ENCODE measurements at places on chromosomes 11 and 22. TPM values are rescaled to one million over a fixed set of nuclear protein-coding genes. Genes with fewer than 3 reads are reported as not detected.
A peak's percentile ranks its signal among the peaks of the same experiment; 100 is the strongest.

CDCA5 gene
- 112 TPM for total RNA-seq

SLCO2B1 gene
- total RNA-seq = not detected

NLRP14 gene
- total RNA-seq = 0.16 TPM

PRODH gene
- total RNA-seq = not detected

THAP12 gene
- total RNA-seq = 50.3 TPM

ACR gene
- total RNA-seq = not detected

CENATAC gene
- 24.1 TPM for total RNA-seq

DNA sequence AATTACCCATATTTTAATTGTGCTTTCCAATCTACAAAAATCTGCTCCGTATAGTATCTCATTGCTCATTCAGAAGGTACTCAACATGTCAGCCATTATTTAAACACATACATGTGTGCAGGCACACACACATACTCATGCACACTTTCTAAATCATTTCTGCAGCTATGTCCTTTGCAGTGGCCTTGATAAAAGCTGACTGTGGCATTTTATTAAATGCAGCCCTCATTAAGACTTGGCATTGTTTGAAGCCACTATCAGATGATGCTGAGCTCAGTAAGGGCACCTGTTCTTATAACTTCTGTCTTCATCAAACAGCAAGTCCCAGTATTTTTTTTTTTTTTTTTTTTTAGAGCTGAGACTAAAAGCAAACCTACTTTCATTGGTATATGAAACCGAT, 1071.9 kb upstream of the CCDC90B start:
- H3K27ac ChIP-seq = no peak overlapping the region
- H3K36me3 ChIP-seq = no peaks in the 10 kb centered on the region
- H3K4me3 ChIP-seq = no peak overlapping the region
- no peak for DNase-seq
- H3K27me3 ChIP-seq = no peaks in the 10 kb centered on the region
- no peaks in the 10 kb centered on the region for H3K4me1 ChIP-seq

- peaks cover 20% of the 10 kb centered on the region for H3K4me1 ChIP-seq
- no peaks in the 10 kb centered on the region for H3K27me3 ChIP-seq
- H3K36me3 ChIP-seq = peaks cover 17% of the 10 kb centered on the region
- H3K27ac ChIP-seq = peak within 1 kb of the TSS; percentile 89
- H3K4me3 ChIP-seq = peak within 1 kb of the TSS; percentile 88
These were observed at the start of gene MCAT for GRCh38 chr22:43142880-43143562. Gene MCAT (minus strand): TSS chr22:43143398. CDS start chr22:43143348, 50 bp downstream.

GRCh38 chr11:36425561-36426081, 84.5 kb downstream of the TRAF6 start:
- no peak for DNase-seq
- no peaks in the 10 kb centered on the region for H3K36me3 ChIP-seq
- H3K4me1 ChIP-seq = peaks cover 19% of the 10 kb centered on the region
- H3K4me3 ChIP-seq = no peak overlapping the region
- no peak overlapping the region for H3K27ac ChIP-seq

- DNase-seq = peak; percentile 91
- peak overlapping the region; percentile 58 for H3K4me3 ChIP-seq
- peaks cover 8% of the 10 kb centered on the region for H3K36me3 ChIP-seq
These were observed 548.0 kb downstream of the ETS1 start for GRCh38 chr11:128039140-128040021.
